Activated naive CD4-positive, alpha-beta T cell (primary cell): ENCODE measurements at places on chromosomes 4 and X.

GRCh38 chr4:164440199-164440598, 313.7 kb upstream of the SMIM31 start:
- no peak for DNase-seq

DNA sequence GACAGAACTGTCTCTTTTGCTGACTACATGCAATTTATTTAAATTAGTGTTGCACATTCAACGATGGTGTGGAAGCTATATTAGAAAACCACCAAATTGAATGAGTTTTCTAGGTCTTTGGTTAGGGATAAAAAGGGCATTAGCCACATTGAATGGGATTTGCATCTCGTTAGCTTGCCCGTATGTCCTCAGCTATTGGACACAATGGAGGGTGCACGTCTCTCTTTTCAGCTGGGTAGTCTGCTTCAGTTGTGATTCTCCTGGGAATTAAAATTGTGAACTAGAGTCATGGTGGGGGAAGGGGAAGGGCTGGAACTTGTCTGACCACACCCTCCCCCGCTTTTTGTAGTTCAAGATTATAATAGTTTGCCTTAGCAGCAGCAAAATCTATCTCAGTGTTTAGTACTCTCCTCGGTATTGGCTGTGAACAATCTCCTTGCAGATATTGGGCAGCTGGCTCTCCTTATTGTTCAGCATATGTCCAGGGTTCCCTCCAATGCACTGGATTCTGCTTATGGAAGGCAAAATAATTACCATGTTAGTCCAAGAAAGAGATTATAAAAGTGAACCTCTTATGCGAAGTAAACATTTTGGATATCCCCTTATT, 23.3 kb downstream of the TRIM2 start:
- DNase-seq: no peak

- DNase-seq: no peak
Observed at GRCh38 chr4:184911310-184911709, 85.5 kb upstream of the ACSL1 start.

- DNase-seq: no peak
Observed at GRCh38 chr4:11860996-11861395, 432.3 kb upstream of the HS3ST1 start.

GRCh38 chr4:3340700-3341083, 47.9 kb downstream of the RGS12 start:
- no peak for DNase-seq

GRCh38 chr4:141905751-141906150, 269.4 kb downstream of the IL15 start:
- no peak for DNase-seq

DNA sequence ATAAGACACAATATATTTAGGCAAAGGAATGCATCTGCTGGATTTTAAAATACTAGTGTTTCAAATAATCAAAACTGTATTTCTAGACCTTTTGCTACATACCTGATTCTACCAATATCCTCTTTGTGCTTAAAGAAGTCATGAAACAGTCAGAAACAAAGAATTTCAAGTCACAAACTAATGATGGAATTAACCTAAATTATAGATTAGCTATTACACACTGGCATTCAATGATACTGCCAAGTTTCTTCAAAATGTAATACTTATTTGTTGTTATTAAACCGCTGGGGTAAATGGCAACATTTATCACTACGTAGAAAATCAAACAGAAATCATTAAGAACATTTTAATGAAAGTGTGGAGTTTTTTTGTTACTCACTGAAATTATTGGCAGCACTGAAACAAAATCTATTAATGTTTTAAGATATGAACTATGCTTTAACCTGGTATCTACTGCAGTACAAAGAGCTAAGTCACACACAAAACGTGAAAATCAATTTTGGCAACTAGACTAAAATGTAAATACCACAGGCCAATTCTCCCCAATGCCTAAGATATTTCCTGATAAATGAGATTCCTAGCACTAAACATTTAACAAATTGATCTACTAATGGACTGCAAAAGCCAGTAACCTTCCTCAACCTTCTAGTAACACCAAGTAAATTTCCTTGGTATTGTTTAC, 19.4 kb downstream of the PDGFC start:
- no peak for DNase-seq

- DNase-seq: no peak
Observed at GRCh38 chr4:96352051-96352517, 512.2 kb downstream of the PDHA2 start.

- DNase-seq: no peak
Observed at GRCh38 chr4:43339435-43339834, 446.9 kb downstream of the GRXCR1 start.

GRCh38 chrX:20066968-20067708, 49.6 kb downstream of the MAP7D2 start:
- no peak for DNase-seq

DNA sequence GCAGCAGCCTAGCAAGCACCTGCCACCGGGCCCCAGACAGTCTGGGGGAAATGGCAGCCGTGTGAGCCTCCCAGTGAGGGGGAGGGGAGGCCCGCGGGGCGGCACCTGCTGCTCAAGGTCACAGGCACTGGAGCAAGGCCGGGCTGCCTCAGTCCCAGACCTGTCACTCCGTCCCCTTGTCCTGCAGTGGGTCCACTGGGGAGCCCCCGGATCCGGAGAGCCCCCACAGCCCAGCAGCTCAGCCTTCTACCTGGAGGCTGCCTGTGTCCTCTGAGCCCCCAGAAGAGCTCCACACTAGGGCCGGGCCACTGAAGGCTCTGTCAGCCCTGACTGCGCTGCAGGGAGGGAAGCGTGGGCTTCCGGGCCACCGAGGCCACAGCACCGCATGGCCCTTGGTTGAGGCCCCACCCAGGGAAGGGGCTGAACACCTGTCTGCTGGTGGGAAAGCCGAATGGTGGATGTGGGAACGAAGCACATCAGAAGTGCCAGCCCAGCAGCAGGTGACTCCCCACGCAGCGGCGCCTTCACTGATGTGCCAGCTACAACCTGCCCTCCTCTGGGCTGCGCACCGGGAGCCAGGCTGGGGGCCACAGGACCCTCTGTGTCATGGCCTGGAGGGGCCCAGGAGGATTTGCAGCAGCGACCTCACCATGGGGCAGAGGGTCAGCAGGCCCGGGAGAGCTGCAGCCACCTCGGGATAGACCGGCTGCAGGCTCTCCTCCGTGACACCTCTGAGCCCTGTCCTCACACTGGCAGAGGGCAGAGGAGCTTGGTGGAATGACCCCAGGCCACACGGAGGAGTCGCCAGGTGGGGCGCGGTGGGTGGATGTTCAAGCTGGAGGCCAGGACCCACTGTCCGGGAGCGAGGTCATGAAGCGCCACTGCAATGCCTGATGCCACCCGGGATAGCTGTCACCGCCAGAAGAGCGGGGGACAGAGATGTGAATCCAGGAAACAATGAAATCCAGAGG, 35.0 kb upstream of the MXD4 start:
- no peak for DNase-seq

GRCh38 chrX:151227627-151228026, 51.2 kb downstream of the GPR50 start:
- no peak for DNase-seq

GRCh38 chr4:5133201-5133600, 81.9 kb downstream of the STK32B start:
- no peak for DNase-seq
